ENCODE measurements at places on chromosomes 16 and 17.
A peak's percentile ranks its signal among the peaks of the same experiment; 100 is the strongest.

DNA sequence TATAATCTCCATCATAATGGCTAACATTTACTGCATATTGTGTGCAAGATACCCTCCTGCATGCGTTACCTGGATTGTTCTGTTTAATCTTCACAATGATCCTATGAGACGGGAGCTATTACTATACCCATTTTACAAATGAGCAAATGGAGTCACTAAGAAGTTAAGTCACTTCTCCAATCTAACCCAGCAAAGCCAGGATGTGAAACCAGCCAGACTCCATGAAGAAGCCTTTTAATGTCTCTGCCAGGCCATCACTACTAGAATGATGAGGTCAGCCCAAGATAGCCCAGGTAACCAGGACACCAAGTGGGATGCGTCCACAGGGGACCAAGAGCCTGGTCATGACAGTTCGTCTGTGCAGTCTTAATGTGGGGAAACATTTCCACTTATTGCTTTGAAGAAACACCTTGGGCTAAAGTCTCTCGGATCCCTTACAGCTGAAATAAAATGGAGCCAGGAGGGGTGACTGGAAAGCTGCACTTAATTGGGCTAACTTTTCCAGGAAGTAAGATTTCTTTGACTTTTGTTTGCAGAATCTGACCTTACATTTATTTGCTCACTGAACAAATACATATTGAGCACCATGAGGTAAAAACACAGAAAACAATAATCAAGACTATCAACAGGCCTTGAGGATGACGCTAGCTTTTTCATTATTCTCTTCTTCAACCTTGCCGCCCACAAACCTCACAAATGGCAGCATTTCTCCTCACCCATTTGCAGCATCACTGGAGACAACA is 926 bp upstream of the SHCBP1 start:
- no peak for DNase-seq
- peaks cover 13% of the 10 kb centered on the region for H3K36me3 ChIP-seq
- H3K27me3 ChIP-seq = no peaks in the 10 kb centered on the region
- peak overlapping the region; percentile 97 for H3K27ac ChIP-seq

- H3K4me3 ChIP-seq = no peak overlapping the region
- H3K36me3 ChIP-seq = no peaks in the 10 kb centered on the region
- no peak overlapping the region for H3K27ac ChIP-seq
- no peaks in the 10 kb centered on the region for H3K27me3 ChIP-seq
- H3K4me1 ChIP-seq = no peaks in the 10 kb centered on the region
- no peak for DNase-seq
Measured at GRCh38 chr16:86466696-86467406, 43.5 kb upstream of the FOXF1 start.

DNA sequence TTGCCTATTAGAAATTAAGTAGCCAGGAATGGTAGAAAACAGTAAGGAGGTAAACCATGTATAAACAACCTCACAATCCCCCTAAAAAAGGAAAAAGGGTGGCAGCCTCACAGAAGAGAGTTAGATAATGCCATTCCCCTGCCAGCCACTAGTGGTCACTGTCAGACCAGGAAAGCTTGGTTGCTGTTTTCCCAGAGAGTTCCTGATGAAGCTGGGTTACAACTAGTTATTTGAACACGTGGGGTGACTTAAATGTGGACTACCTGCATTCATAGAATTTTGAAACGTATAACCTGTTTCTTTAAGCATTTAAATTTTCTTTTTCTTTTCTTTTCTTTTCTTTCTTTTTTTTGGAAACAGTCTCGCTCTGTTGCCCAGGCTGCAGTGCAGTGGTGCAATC is 5.8 kb downstream of the GPRC5C start:
- no peak overlapping the region for H3K27ac ChIP-seq
- peaks cover 2% of the 10 kb centered on the region for H3K36me3 ChIP-seq
- DNase-seq = peak; percentile 70
- peaks cover 36% of the 10 kb centered on the region for H3K27me3 ChIP-seq
- no peaks in the 10 kb centered on the region for H3K4me1 ChIP-seq

- H3K27me3 ChIP-seq = no peaks in the 10 kb centered on the region
- H3K36me3 ChIP-seq = no peaks in the 10 kb centered on the region
- H3K4me3 ChIP-seq = no peak overlapping the region
- no peak overlapping the region for H3K27ac ChIP-seq
- no peak for DNase-seq
Measured at GRCh38 chr16:7086822-7087616, 245.6 kb upstream of the RBFOX1 start.

DNA sequence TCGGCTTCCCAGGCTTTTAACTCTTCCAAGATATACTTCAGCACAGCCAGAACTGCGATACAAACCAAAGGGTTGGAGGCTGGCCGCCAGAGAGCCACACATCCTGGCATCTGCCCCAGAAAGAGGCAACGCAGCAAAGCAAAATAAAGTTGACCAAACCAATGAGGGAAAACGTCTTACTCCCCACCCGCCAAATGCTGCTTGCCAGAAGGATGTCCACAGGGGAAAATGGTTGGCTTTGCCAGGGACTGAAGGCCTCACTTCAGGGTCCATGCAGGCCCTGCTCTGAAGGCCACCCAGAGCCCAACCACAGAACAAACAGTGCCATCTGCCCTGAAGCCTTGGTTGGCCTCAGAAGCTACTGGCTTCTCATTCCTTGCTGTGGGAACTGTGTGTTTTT is 15.0 kb downstream of the CACNG1 start:
- no peak overlapping the region for H3K27ac ChIP-seq
- H3K36me3 ChIP-seq = no peaks in the 10 kb centered on the region
- no peaks in the 10 kb centered on the region for H3K27me3 ChIP-seq
- no peak for DNase-seq

DNA sequence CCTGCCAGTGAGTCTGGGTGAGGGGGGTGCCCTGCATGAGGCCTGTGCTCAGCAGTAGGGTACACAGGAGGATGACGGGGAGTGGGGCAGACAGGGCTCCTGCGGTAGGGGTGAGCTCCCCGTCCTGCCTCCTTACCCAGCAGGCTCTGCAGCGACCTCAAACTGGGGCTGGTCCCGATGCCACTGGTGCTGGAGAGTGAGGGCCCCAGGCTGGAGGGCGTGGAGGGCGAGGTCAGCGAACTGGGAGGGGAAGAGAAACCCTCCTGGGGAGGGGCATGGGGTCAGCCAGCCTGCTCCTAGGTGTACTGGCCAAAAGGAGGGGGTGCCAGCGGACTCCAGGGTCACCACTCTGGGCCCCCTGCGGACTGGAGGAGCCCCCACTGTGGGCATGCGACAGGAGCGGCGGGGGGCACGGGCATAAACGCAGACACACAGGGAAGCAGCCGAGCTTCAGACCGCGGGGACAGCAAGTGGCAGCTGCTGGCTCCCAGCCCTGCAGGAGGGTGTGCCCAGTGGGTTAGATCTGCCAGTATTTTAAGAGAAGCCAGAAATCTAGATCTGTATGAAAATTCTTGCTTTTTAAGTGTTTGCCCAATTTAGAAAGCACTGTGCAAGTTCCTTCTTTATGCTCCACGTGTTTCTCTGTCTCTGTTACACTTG is 9.0 kb upstream of the VASN start:
- no peaks in the 10 kb centered on the region for H3K27me3 ChIP-seq
- H3K27ac ChIP-seq = no peak overlapping the region
- DNase-seq = no peak
- H3K4me3 ChIP-seq = no peak overlapping the region
- H3K36me3 ChIP-seq = peaks cover 31% of the 10 kb centered on the region
- no peaks in the 10 kb centered on the region for H3K4me1 ChIP-seq

DNA sequence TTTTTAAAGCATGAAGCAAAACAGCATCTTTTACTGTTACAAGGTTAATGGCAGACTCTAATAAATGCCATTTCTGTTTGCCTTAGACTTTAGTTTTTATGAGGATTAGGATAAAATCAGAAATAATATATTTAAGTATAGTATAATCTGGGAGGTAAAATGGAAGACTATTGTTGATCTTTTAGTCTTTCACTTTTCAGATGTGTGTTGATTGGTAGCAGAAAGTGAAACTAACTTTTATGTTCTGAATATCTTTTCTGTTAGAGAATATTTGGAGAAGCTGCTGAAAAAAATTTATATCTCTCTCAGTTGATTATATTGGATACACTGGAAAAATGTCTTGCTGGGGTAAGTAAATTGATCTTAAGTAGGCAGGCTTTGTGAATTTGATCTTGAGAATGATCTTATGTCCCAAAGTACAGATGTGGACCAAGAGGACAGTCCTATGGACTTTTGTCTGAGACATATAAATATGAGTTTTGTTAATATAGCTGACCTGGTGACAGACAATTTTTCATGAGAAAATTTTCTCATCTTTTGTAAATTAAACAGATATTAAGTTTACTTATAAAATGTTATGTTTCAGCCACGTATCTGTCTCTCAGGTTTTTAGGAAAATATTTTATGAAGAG is 64.1 kb downstream of the NF1 start:
- H3K4me1 ChIP-seq = peaks cover 11% of the 10 kb centered on the region
- peak overlapping the region; percentile 75 for H3K4me3 ChIP-seq
- no peaks in the 10 kb centered on the region for H3K27me3 ChIP-seq
- no peak for DNase-seq

All from activated CD4-positive, alpha-beta T cell treated with anti-CD3 and anti-CD28 coated beads, Interleukin-2, amount 10 ng/mL, durations not matched to agents 24 days and 14 days (primary cell).